Stimulated activated CD4-positive, alpha-beta T cell treated with anti-CD3 and anti-CD28 coated beads, Interleukin-4, amount 100 ng/mL, for 4 hours (primary cell): ENCODE measurements at places on chromosomes 5 and 9.

GRCh38 chr5:43119771-43120170, 943 bp upstream of the ZNF131 start:
- no peak for DNase-seq

DNA sequence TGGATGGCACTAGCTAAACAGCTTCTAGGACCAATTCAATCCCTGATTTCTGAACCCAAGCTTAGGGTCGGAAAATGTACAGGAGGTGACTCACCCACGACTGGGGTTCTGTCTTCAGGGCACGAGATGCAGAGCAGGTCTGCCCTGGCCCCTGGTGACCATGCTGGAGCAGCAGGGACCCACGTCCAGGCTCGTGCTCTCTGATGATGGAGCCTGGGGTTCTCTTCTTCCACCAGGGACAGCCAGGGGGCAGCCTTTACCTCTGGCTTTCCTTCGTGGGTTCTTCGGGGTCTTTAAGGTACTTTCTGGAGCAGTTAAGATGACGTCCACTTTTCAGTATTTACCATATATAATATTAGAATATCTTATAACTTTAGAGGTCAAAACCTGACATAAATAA, 2.1 kb downstream of the CFAP77 start:
- no peak for DNase-seq

- no peak for DNase-seq
Measured at GRCh38 chr5:133691448-133691847, 79.1 kb upstream of the FSTL4 start.

DNA sequence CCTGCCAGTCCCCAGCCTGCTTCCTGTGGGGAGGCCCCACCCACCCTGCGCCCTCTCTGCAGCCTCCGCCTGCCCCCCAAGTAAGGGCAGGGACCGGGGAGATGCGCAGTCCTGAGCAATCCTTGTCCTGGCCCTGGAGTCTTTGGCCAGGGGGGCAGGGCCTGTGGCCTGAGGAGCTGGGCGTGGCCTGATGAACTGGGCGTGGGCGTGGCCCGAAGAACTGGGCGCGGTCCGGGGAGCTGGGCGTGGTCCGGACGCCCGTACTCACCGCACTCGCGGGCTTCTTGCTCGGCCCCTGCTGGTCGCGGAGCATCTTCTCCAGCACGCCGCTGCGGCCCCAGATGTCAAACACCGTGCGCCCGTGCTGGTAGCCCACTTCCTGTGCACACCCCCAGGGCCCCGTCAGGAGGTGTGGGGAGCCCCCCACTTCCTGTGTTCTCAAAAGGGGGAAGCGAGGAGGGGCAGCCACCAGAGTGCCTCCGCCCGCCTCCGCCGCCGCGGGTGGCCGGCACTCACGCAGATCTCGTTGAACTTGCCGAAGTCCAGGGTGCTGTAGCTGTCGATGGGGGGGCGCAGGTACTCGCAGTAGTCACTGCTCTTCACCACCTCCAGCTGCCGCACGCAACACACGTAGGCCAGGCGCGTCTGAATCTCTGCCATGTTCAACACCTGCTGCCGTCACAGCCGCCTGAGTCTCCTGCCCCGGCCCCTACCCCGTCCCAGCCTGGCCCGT, 2.7 kb upstream of the NSMF start:
- peak; percentile 59 for DNase-seq

DNA sequence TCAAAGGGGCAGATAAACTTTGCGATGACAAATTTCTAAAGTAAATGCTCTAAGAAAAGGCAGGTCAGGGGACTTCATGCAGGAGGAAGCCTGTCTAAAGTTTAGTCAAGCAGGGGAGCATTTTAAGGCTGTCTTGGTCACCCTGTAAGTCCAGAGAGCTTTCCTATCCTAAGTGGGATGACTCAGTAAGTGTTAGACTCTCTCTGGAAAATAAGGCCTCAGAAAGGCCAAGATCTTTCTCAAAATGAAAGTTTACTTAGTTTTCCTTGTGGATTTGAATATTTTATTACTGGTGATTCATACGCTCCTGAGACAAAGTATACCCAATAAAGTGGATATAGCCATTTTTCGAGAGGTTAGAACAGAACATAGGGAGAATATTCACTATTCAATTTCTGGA, 806.9 kb upstream of the CDH9 start:
- no peak for DNase-seq

DNA sequence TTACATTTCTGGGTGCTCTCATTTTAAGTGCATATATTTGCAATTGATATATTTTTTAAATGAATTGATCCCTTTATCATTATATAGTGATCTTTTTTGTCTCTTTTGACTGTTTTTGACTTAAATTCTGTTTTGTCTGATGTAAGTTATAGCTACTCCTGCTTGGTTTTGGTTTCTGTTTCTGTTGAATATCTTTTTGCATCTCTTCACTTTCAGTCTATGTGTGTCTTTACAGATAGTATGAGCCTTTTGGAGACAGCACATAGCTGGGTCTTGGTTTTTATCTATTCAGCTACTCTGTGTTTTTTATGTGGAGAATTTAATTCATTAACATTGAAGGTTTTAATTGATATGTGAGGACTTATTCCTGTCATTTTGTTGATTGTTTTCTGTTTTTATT, 311.3 kb downstream of the SPATA31D1 start:
- no peak for DNase-seq

DNA sequence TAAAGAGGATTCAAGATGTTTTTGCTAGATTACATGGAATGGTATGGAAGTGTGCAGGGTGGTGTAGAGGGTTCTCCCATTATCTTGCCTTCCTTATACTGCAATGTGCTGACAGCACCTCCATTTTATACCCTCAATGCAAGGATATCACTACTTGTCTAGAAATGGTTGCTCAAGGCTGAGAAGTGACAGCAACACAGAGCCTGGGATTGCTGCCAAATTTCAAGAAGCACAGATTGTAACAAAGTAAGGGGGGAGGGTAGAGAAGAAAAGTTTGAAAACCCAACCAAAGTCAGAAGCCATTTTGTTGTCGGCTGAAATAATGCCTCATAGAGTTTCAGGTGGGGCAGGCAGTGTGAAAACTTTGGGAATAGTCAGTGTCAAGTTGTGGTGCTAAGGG, 29.8 kb downstream of the PCDHAC2 start:
- no peak for DNase-seq

- DNase-seq, result no peak
Measured at GRCh38 chr5:139108063-139108824, 89.9 kb downstream of the SIL1 start.

DNA sequence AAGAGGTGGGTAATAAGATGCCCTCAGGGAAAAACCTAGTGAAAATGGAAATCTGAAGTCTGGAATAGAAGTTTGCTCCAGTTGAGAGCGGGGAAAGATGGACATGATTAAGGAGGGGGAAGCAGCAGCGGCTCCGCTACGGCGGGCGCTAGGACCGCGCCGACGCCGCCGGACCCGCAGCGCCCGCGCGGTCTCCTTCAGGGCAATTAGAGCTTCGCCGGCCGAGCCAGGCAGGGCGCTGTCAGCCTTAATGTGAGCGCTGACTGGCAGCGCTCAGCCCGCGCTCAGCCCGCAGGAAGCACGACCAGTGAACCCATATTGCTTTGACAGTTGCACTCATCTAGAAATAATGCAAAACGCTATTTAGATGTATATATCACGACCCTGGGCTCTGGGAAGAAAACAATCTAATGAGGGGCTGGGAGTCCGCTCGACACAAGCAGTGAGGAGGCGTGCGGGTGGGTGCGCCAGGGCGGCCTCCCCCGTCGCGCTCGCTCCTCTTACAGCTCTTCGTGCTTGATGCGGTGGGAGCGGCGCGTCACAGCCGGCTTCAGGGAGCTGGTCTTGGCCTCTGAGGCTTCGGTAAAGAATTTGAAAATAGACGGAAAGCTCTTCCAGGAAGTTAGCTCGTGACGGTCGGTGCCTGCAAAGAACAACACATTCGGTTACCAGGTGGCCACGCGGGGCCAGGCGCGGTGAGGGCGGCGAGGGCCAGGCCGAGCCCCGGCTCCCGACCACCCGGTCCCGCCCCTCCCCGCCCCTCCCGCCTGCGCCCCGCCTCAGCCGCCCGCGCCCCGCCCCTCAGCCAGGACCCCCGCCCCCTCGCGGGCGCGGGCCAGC, 37.7 kb downstream of the NR2F1 start:
- DNase-seq, result peak; percentile 31

- DNase-seq, result no peak
Measured at GRCh38 chr9:4108754-4109465, 191.0 kb downstream of the GLIS3 start.

GRCh38 chr5:141848744-141849414, 29.3 kb downstream of the PCDH1 start:
- DNase-seq, result peak; percentile 34

DNA sequence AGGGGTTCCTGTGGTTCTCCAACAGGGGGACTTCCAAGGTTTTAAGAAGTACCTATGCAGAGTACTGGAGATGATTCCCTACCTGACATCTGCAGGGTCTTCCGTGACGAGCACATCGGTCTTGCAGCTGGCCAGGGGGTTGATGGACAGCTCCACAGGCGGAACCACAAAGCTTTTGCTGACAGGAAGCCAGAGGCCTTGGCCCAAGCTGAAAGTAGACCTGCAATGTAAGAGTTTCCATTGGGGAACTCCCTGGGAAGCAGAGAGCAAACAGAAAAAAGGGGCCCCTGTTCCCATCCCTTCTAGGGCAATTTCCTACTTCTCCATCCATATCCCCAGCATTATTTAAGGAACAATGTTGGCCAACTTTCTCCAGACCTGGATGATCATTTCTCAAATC, 288.0 kb downstream of the TRIM32 start:
- DNase-seq, result no peak

- no peak for DNase-seq
Measured at GRCh38 chr9:98455256-98456155, 200.1 kb upstream of the TBC1D2 start.

DNA sequence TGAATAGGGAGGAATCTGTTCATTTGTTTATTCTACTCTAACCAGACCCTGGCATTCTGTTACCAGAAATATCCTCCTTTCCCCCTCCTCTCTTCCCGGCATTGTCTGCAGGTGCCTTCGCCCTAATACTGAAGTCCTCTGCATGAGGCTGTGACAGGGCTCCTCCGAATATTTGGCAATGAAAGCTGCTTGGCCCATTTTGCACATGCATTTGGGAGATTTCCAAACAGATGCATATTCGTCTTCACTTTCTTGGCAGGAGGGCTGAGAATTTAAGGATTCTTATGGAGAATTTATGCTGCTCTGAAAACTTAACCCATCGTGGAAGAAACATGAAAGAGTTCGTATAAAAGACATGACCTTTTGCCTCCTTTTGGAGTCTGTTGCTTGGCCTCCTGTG, 484.0 kb downstream of the ZNF608 start:
- no peak for DNase-seq

DNA sequence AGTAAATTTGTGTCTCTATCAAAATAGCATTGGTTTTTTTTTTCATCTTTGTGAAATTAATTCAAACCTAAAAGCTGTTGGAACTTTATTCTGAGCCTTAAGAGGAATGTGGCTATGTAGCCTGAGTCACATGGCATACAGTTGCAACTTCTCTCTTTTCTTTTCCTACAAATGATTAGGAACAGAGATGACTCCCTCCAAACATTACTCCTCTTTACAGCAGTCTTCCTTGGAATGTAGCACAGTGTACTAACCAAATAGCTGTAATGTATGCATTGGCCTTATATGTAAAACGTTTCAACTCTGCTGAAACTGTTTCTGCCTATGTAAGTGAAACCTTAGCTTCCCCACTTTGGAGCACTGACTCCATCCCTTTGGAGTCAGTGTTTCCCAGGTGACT, 100.9 kb upstream of the MAP1B start:
- DNase-seq, result no peak

GRCh38 chr9:101601904-101602765, 7.4 kb upstream of the PPP3R2 start:
- DNase-seq, result no peak

DNA sequence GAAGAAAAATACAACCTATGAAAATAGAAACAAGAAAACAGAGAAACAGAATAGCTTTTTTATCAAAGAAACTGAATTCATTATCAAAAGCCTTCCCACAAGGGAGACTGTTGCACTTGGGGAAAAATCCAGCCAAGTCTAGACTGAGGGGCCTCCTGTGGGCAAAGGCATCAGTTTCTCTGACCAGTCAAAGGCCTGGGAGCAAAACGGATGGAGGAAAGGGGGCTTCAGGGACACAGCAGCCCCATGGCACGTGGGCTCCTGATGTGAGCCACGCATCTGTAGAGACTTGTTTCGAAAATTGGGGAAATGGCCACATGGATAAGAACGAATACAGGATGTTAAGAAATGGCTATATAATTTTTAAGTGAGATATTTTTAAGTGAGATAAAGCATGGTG, 21.1 kb downstream of the ZDHHC11B start:
- no peak for DNase-seq

GRCh38 chr9:89518466-89519365, 20.8 kb upstream of the SEMA4D start:
- no peak for DNase-seq

GRCh38 chr5:68176802-68177479, 38.6 kb upstream of the PIK3R1 start:
- no peak for DNase-seq

- DNase-seq, result no peak
Measured at GRCh38 chr5:158988987-158989730, 110.6 kb downstream of the EBF1 start.

- DNase-seq, result no peak
Measured at GRCh38 chr5:83085106-83085505, 7.8 kb downstream of the XRCC4 start.

DNA sequence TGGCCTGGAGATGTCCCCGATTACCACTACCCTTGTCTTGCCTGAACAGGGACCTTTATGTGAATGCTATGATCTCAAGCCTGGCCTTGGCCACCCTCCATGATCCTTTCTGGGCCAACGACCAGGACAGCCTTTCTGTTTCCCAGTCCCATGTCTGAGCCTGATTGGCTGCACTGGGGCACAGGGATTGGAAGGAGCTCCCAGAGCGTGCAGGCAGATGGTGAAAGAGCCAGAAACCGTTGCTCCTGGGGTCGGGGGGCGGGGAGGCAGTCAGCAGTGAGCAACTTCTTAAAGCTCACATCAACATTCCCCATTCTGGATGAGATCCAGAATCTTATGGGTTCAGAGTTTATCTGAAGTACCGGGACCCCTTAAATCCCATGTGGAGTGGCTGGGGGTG, 84.4 kb downstream of the INSYN2B start:
- no peak for DNase-seq
